ENCODE measurements at places on chromosomes 1 and 21.

- peaks cover 43% of the 10 kb centered on the region for H3K4me1 ChIP-seq
- no peak overlapping the region for H3K4me3 ChIP-seq
- peaks cover 2% of the 10 kb centered on the region for H3K27me3 ChIP-seq
- H3K27ac ChIP-seq: no peak overlapping the region
These were observed 10.0 kb downstream of the TTF2 start for GRCh38 chr1:117070124-117070523.

DNA sequence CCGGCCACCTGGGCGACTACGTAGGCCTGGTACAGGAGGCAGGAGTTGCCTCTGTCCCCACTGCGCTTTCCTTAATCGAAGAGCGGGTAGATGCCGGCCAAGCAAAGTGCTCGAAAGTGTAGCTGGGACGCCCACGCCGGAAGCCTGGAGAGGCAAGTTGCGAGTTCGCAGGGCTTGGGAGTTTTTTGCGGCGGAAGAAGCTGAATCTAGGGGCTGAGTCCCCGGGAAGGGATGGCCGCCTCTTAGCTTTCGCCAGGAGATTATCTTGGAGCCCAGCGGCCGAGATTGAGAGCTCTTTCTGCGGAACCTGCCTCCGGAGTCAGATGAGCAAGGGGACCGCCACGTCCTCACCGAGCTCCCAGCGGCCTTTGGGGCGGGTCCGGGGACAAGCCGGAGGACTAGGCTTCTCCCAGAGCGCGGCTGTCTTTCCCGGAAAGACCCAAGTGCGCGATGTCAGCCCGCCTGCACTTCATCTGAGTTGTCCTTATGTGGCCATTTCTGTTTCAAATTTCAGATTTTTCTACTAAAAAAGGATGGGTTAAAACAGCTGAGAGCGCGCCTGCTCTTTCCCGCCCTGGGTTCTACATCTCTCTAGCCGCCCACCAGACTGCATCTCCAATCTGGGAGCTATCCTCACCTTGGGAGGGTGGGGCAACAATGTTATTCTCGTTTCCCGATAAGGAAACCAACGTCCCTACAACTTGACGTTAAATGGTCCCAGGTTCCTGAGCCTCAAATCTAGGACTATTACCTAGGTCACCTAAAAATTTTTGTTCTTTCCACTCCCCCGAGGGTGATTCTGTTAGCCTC, 12.4 kb upstream of the TBX15 start:
- H3K4me3 ChIP-seq: no peak overlapping the region
- H3K27ac ChIP-seq: no peak overlapping the region
- H3K36me3 ChIP-seq: peaks cover under 1% of the 10 kb centered on the region

- no peak overlapping the region for H3K4me3 ChIP-seq
- no peak for DNase-seq
- peaks cover 14% of the 10 kb centered on the region for H3K27me3 ChIP-seq
- no peaks in the 10 kb centered on the region for H3K36me3 ChIP-seq
- H3K27ac ChIP-seq: no peak overlapping the region
These were observed 30.1 kb upstream of the DNAJC6 start for GRCh38 chr1:65279070-65279779.

DNA sequence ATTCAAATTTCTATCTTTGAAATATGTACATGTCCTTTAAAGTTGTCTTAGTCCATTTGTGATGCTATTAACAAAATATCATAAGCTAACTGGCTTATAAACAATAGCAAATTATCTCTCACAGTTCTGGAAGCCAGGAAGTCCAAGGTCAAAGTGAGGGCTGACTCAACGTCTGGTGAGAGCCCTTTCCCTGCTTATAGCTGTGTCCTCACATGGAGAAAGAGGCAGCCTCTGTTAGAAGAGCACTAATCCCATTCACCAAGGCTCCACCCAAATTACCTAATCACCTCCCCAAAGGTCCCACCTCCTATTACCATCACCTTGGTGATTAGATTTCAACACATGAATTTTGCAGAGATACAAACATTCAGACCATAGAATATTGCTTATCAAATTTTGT, 450.1 kb upstream of the BEND5 start:
- no peaks in the 10 kb centered on the region for H3K36me3 ChIP-seq
- H3K4me3 ChIP-seq: no peak overlapping the region
- DNase-seq: no peak
- H3K27ac ChIP-seq: no peak overlapping the region

DNA sequence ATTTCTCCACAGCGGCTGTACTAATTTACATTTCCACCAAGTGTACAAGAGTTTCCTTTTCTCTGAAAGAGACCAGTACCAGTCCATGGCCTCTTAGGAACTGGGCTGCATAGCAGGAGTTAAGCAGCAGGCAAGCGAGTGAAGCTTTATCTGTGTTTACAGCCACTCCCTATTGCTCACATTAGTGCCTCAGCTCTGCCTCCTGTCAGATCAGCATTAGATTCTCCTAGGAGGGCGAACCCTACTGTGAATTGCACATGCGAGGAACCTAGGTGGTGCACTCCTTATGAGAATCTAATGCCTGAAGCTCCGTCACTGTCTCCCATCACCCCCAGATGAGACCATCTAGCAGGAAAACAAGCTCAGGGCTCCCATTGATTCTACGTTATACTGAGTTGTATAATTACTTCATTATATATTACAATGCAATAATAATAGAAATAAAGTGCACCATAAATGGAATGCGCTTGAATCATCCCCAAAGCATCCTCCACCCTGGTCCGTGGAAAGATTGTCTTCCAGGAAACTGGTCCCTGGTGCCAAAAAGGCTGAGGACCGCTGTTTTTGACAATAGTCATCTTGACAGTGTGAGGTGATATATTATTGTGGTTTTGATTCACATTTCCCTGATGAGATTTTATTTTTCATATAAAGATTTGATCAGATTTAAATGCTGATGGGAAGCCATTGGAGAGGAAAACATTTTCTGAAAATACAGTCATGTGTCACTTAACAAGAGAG, 45.5 kb upstream of the MRPS6 start:
- no peaks in the 10 kb centered on the region for H3K27me3 ChIP-seq
- no peak overlapping the region for H3K4me3 ChIP-seq
- H3K36me3 ChIP-seq: peaks cover 3% of the 10 kb centered on the region
- no peak for DNase-seq
- H3K27ac ChIP-seq: no peak overlapping the region
- H3K4me1 ChIP-seq: peaks cover 27% of the 10 kb centered on the region

- DNase-seq: no peak
- no peaks in the 10 kb centered on the region for H3K27me3 ChIP-seq
- H3K4me3 ChIP-seq: peak overlapping the region; percentile 65
These were observed 21.0 kb downstream of the EIF2D start for GRCh38 chr1:206591226-206591625.

GRCh38 chr1:204065174-204065985, 7.5 kb upstream of the SOX13 start:
- no peaks in the 10 kb centered on the region for H3K4me1 ChIP-seq
- H3K27me3 ChIP-seq: peaks cover 26% of the 10 kb centered on the region
- H3K4me3 ChIP-seq: no peak overlapping the region
- no peak for DNase-seq

DNA sequence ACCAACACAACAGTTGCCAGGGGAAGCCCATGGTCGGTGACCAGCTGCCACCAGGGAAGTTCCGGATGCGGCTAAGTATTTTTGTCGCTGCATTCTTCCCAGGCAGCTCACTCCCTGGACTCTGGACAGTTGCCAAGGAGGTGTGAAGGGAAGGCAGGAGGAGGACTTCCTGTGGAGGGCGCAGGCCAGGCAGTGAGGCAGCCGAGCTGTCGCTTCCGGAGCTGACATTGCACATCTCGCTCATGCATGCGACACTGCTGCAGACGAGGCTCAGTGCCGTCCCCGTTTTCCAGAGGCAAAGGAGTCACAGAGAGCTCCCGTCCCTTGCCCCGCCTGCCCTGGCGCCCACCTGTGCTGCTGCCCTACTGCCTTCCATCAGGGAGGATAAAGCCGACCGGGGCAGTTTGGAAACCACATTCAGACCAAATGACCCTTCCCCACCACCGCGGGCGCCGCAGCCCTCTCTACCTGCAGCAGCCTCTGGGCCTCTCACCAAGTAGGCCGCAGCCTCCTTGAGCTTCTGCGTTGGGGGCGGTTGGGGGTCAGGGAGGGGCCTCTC, 81.4 kb downstream of the NENF start:
- DNase-seq: no peak
- H3K27me3 ChIP-seq: peaks cover 57% of the 10 kb centered on the region
- H3K4me1 ChIP-seq: no peaks in the 10 kb centered on the region
- H3K36me3 ChIP-seq: no peaks in the 10 kb centered on the region
- H3K27ac ChIP-seq: no peak overlapping the region

DNA sequence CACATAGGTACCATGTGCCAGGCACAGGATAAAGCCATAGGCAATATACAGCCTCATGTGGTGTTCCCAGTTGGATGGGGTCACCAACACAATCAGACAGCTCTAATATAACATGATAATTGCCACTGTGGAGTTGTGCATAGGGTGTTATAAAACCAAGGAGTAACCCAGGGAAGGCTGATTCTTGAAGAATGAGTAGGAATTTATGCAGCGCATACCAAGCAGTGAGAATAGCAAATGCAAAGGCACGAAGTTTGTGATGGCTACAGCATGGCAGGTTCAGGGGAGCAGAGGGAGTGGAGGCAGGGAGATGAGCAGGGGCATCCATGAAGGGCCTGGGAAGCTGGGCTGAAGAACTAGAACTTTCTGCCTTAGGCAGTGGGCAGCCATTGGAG, 20.4 kb upstream of the SLC2A1 start:
- no peak overlapping the region for H3K4me3 ChIP-seq
- DNase-seq: no peak
- H3K27me3 ChIP-seq: peaks cover 3% of the 10 kb centered on the region
- H3K36me3 ChIP-seq: peaks cover 2% of the 10 kb centered on the region
- H3K27ac ChIP-seq: no peak overlapping the region

All from activated T-helper 1 cell treated with anti-CD3 and anti-CD28 coated beads, Interleukin-12 subunit alpha, Interleukin-12 subunit beta, Interleukin-2, Interleukin-4 antibody, amounts not matched to agents 30 ng/mL and 10 ng/mL and 1 ng/mL, durations not matched to agents 14 hours and 24 hours and 36 hours (primary cell).